LoVo (cell line): ENCODE measurements at places on chromosomes 16 and 17.

- no peak for DNase-seq
These were observed 72.2 kb upstream of the METTL9 start for GRCh38 chr16:21526923-21527807.

DNA sequence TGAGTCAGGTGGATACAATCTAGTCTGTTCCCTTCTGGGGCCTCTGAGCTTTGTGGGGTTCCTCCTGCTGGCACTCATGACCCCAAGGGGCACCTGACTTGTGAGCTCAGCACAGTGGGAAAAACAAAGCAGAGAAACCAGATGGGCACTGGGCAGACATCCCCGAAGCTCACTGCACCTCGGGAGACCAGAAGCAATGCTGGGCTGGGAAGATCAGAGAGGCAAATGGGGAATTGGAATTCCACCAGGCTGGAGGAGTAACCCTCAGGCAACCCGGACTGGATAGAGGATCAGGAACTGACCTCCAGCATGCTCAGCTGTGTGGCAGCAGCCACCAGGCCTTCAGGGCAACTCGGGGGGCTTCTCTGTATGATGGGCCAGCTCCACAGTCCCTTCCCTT lies 50.3 kb downstream of the ABCC12 start:
- DNase-seq: no peak

DNA sequence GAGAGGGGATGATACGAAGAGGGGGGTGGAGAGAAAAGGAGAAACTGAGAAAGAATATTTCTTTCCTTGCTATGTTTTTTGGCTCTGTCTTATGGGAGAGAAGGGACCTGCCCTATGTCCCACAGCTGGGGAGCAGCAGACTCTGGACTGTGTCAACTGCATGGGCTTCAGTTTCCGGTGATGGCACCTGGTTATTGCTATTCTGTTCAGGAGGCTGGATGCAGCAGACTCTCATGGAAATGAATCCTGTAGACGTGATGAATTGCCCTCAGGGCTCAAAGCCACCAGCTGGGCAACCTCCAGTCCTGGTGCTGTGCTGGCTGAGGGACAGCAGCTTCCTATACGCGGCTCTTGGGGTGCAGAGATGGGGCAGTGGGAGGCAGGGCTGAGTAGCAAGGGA lies 121.2 kb downstream of the HAPSTR1 start:
- DNase-seq: no peak

DNA sequence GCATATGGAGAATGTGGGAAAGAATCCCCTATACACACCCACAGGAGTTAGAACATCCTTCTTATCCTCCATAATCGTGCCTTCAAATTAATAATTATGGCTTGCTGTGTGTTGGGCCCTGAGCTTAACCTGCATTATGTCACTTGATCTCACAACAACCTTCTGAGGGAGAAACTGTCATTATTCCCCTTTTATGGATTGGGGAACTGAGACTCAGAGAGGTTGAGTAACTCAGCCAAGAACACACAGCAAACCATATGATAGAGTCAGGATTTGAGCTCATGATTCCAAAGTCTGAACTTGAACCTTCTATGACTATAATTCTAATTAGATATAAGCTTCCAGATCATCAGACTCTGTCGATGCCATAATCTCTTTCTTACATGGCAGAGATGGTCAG lies 114.2 kb upstream of the CACNG3 start:
- no peak for DNase-seq

GRCh38 chr16:3058139-3059030 lies 7.1 kb upstream of the IL32 start:
- no peak for DNase-seq

DNA sequence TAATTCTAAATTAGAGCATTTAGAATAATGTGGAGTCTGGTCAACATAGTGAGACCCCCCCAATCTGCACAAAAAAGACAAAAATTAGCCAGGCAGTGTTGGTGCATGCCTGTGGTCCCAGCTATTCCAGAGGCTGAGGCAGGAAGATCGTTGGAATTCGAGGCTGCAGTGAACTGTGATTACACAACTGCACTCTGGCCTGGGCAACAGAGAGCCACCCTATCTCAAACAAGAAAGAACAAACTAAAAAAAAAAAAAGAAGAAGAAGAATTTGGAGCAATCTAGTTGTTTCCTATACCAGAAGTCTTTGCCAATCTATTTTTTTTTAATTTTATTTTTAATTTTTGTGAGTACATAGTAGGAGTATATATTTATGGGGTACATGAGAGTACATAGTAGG lies 6.0 kb downstream of the CETP start:
- DNase-seq: no peak

GRCh38 chr16:54806378-54806777 lies 124.3 kb upstream of the IRX5 start:
- no peak for DNase-seq

GRCh38 chr17:5429191-5429887 lies 9.4 kb downstream of the RPAIN start:
- DNase-seq: no peak
